ENCODE measurements at places on chromosomes 6 and 20.
A peak's percentile ranks its signal among the peaks of the same experiment; 100 is the strongest.

GRCh38 chr6:13492357-13492756 is 5.0 kb upstream of the GFOD1 start:
- no peak for DNase-seq

DNA sequence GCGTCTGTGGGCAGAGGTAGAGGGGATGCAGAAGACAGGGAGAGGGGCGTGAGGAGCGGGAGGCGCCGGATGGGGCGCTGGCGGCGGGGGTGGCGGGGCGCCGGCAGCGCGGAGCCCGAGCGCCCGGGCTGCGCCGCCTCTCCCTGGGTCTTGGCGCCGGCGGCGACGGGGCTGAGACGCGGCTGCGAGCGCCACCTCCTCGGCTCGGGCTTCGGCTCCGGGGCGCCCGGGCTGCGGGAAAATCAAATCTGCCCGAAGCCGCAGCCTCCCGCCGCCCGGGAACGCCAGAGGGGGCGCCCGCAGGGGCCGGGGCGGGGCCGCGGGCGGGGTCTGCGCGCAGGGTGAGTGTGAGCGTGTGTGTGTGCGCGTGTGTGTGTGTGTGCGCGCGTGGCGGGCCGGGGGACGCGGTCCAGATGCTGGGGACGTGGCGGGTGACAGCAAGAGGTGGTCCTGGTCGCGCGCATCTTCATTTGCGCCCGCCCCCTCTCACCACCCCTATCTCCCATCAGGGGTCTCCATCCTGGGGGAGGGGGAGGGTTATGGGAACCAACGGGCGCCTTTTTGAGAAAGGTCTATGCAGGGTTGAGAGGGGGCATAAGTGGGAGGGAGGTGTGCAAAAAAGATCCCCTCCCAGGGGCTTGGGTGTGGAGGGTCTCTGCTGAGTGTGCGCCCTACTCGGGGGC is 646 bp upstream of the CPNE5 start:
- DNase-seq, result peak; percentile 27

GRCh38 chr6:52983159-52983848 is 11.8 kb downstream of the GSTA4 start:
- no peak for DNase-seq

DNA sequence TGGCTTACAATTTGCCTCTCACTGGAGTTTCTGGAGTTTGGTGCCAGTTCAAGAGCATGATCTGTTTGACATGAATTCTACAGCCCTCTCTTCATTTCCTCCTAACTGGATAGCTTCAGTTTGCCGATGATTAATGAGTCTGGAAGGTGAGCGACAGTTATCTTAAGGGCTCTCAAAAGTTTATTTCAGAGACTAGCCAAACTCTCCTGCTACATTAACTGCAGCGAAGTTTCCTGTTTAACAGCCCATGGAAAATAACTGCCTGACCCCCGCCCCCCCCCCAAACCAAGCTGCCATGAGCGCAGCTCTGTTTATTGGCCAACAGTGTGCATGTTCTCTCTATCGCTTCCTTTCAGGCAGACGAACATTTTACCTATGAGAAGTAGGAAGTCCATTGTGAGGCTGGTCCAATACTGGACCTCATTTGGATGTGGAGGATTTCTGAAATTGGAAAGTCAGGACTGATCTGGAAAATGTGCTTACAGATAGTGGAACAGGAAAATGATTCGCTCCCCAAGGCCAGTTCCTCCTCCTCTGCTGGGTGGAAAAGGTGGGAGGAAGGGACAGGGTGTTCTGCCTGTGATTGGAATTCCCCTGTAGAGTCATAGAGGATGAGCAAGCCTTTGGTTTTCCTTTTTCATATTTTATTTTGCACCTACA is 522.2 kb upstream of the JAG1 start:
- no peak for DNase-seq

- no peak for DNase-seq
These were observed 12.1 kb downstream of the DEF6 start for GRCh38 chr6:35309611-35310264.

DNA sequence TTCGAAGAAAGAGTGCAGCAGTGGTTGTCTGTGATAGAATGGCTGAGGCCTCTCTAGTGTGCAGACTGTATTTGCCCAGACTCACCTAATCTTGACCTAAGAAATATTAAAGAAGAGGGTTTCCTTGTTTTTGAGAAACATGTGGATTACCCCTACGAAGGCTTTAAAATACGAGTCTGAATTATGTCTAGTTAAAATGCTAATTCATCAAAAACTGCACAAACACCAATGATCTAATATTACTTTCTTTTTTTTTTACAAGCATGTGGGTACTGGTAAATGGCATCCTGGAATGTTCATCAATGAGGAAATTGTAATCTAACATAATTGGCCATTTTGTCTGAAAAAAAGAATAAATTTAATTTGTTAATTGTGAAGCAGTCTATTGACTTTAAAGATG is 510.9 kb downstream of the EPM2A start:
- no peak for DNase-seq

DNA sequence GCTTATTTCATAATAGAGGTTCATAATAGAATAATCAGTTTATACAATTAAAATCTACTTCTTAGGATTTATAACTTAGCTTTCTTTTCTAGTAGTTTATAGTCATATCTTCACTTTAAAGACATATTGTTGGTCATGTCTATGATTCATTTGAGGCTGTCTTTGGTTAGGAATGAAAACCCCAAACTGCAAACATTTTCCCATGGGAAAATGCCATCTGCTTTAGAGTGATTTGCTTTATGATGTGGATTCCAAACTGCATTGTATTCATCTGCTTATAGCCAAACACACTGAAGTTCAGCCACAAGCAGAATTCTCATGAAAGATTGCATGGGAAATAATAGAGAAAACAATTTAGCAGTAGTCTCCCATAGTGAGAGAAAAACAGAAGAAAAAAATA is 128.0 kb downstream of the RFPL4B start:
- DNase-seq, result no peak

- DNase-seq, result no peak
These were observed 551.6 kb downstream of the COL12A1 start for GRCh38 chr6:74654296-74654695.

- DNase-seq, result no peak
These were observed 5.5 kb downstream of the E2F1 start for GRCh38 chr20:33680686-33681085.

GRCh38 chr20:15077733-15078250 is 740.4 kb upstream of the FLRT3 start:
- DNase-seq, result no peak
